ENCODE measurements at places on chromosomes 5 and 9.

- no peak for DNase-seq
Measured at GRCh38 chr5:137478043-137478442, 21.1 kb downstream of the SPOCK1 start.

DNA sequence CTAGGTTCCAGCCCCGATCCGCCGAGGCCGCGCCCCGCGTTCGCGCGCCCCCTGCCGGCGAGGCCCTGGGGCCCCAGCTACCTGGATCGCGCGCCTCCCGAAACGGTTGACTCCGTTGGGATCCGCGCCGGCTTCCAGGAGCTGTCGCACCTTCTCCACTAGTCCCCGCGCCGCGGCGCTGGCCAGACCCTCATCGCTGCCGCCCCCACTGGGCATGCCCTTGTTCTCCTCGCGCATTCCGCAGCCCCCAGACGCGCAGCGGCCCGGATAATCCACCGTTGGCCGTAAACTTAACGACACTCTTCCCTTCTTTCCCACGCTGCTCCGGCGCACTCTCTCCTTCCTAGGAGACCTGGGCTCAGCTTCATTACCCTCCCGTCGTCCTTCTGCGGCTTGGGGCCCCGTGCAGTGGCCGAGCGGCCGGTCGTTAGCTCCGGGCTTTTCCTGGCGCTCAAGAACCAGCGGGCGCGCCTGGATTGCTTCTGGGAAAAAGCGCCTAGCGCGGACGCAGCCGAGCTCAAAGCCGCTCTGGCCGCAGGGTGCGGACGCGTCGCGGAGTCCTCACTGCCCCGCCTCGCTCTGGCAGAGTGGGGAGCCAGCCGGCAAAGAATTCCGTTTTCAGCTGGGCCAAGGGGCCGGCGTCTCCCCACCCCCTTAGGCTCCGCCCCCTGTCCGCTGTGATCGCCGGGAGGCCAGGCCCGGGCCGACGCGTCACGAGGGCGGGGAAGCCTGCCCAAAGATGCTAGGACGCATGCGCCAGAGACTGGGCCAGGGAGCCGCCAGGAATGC, at the start of gene CDKN2B:
CDKN2B (minus strand) TSS at position 589 of the 789 bp plus-strand sequence; CDS start at position 237, 352 bp downstream.
- peak; percentile 42 for DNase-seq

DNA sequence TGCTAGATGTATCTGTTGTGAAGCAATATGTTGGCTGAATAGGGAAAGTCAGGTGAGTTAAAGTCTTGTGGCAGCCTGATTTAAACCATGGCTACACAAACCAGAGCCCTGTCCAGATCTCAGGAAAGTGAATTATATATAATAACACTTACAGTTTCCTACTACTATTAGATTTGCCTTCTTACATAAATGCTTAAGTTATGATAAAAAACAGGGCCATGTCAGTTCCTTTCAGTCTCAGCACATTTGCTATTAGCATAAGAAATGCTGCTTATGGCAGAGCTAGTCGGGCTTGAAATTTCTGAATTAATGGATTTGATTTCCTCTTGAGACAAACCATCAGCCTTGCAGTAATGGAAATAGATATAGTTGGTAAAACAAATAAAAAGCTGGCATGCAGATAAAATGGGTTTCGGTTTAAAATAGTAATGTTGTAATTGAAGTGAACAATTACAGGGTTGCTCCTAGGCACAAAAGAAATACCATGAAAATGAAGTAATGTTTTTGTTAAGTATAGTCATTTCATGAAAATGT, 664.2 kb upstream of the ZNF608 start:
- DNase-seq, result no peak

- no peak for DNase-seq
Measured at GRCh38 chr5:150672237-150672883, 11.3 kb downstream of the MYOZ3 start.

GRCh38 chr5:103519550-103519949, 43.0 kb downstream of the NUDT12 start:
- no peak for DNase-seq

- DNase-seq, result no peak
Measured at GRCh38 chr5:6480133-6481051, 31.7 kb downstream of the UBE2QL1 start.

GRCh38 chr5:71475788-71476384, 20.4 kb downstream of the BDP1 start:
- DNase-seq, result no peak

DNA sequence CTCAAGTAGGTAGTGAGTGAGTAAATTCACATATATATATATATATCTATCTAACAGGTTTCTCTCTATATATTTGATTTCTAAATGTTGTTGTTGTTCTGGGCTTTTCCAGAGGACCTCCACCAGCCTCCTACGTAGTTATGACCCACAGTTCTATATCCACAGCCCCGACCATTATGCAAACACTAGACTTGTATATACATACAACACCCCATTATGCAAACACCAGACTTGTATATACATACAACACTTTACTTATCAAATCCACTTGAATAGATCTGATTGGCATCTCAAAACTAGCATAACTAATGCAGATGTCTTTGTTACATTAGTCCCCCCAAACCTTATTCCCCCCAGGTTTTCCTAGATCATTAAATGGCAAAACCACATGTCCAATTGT, 108.7 kb downstream of the JAKMIP2 start:
- DNase-seq, result no peak
